ENCODE measurements at places on chromosomes 1 and 21.

GRCh38 chr21:15204970-15205286 lies 140.1 kb upstream of the NRIP1 start:
- DNase-seq = no peak

- DNase-seq = no peak
These were observed 88.0 kb downstream of the APP start for GRCh38 chr21:26082549-26082948.

GRCh38 chr1:36977731-36978406 lies 56.4 kb downstream of the GRIK3 start:
- DNase-seq = no peak

- DNase-seq = no peak
These were observed 20.6 kb upstream of the NPL start for GRCh38 chr1:182768963-182769362.

DNA sequence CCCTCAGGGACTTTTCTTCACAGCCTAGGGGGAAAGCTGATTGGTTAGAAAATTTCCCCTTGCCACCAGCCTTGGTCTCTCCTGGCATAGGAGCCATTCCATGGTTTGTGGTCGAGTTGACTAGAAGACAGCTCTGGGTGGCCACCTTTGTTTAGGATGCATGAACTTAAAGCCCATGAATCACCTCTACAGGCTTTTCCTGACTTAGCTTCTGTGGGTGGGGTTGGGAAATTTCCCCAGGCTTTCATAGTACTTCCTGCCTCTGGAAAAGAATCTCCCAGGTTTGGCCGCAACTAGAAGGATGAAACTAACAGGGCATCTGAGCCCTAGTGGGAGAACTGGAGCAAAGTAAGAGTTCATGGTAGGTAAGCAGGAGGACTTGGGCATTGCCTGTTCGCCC lies 72.6 kb downstream of the SNRPE start:
- DNase-seq = no peak

DNA sequence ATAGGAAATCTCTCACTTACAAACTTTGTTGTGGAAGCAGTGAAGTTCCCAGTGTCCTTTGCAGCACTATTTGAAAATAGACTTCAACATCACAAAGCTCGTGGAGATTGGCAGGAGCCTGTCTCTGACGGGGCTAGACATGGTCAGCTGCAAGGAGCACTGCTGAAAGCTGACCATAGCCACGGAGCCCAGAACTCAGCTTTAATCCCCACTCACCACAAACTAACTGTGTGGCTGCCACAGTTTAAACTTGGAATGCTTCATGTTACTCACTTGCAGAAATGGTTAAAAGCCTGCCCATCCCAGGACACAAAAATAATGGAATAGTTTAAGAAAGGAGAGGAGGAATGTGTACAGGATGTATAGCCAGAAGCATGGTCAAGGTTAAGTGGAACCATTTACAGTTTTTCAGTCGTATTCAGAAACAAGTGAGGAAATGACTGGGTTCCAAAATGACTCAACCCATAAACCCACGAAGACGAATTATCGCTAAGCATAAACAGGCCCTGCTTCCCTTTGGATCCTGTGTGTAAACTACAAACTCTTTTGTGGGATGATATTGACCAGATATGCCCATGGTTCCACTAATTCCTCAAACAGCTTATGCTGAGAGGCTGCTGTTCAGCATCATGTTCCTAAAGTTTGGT lies 18.2 kb downstream of the DNALI1 start:
- DNase-seq = no peak

DNA sequence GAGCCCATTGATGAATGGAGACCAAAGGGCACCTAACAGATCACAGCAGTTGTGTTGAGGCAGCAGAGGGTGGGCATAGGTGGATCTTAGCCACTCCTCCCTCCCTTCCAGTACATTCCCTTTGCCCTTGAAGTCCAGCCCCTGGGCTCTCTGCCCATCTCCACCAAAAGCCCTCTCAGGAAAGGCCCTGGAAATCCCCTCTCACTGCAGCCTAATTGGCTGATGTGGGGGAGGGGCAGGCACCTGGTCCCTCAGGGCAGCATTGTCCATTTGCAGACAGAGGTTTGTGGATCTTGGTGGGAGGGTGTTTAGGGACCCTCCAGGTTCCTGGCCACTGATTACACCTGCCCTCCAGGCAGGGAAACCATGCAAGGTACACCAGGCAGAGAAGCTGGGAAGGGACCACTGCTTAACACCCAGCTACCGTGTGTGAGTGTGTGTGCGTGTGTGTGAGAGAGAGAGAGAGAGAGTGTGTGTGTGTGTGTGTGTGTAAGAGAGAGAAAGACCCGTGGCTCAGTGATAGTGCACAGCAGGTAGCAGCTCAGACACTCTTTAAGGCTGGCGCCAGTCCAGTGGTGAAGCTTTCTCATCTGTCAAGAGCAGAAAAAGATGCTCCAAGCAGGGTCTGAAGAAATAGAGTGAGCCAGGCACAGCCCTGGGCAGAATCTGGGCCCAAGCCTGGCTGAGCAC lies 71.1 kb downstream of the MATN1 start:
- DNase-seq = no peak

- no peak for DNase-seq
These were observed 32.3 kb downstream of the SHISAL2A start for GRCh38 chr1:52665006-52665941.

DNA sequence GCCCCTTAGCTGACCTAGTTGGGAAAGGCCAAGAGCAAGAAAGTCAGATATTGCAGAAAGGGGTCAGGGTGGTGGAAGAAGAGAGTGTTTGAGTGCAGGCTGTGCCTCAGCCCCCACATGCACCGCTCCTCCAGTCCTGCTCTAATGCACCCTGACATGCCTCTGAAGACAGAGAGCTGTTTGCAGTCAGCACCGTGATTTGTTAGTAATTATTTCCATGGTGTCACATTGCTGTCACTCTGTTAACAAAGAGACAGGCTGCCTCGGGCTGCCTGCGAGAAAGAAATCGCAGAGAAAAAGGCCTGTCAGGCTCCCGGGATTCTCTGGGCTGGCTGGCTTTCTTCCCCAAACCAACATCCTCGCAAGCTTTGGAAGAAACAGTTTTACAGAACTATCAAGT lies 58.3 kb downstream of the ERI3 start:
- DNase-seq = peak; percentile 55

- DNase-seq = no peak
These were observed 1.7 kb upstream of the CHI3L2 start for GRCh38 chr1:111225717-111226400.

DNA sequence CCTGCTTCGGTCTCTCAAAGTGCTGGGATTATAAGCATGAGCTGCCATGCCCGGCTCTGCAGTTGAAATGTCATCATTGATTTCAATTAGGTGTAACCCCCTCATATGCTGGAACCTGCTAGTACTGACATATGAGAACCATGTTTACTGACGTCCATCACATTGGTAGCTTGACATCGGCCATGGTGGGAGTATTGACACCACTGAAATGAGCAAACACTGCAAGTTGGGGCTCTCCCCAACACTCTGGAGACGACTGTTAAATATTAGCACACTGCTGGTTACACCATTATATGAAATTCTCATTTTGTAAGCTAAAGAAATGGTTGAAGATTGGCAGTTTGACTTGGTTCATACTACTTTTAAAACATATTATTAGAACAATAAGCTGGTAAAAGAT lies 63.7 kb downstream of the CNST start:
- DNase-seq = no peak

DNA sequence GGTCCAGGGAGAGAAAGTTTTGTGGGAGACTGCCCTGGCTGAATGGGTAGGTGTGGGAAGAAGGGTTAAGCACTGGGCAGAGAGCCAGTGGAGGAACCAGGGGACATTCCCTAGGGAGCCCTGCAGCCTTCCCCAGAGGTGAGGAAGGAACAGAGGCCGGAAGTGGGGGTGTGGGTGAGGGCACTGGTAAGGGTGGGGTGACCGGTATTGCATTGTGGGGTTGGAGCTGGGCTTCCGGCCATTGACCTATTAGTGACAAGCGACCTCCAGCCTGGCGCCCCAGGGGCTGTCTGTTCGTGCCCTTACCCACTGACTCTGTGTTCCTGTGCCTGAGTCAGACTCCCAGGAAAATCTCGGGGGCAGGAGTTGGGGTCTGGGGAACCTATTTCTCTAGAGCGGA lies 3.5 kb upstream of the TSPAN1 start:
- DNase-seq = no peak

- no peak for DNase-seq
These were observed 55.1 kb upstream of the ZNF281 start for GRCh38 chr1:200464784-200465400.

GRCh38 chr1:84619383-84620102 lies 45.3 kb upstream of the CTBS start:
- peak; percentile 37 for DNase-seq

DNA sequence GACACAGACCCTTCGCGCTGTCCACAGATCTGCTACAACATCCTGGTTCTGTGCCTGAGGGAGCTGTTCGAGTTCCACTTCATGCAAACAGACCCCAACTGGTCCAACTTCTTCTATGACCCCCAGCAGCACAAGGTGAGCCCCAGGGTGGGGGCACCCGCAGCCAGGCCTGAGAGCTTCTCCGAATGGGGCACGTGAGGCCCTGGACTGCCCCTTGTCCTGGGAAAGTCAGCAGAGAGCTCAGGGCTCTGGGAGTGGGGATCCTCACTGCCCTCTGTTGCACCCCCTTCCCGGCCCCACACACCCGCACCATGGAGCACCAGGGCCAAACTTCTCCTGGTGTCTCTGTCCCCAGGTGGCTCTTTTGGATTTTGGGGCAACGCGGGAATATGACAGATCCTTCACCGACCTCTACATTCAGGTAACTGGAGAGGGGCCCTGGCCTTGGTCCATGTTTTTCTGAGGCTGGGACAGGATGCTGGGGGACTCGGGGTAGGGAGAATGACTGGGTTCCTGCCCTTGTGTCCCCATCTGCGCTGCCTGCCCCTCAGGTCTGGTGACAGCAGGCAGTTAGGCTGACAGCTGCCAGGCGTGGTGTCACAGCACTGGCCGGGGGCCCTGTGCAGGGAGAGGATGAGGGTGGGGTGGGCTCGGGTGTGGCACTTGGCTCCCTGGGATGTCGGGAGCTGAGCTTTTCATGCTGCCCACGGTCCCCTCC lies 44.6 kb downstream of the COQ8A start:
- no peak for DNase-seq

GRCh38 chr1:66069976-66070876 lies 277.5 kb downstream of the PDE4B start:
- DNase-seq = no peak

DNA sequence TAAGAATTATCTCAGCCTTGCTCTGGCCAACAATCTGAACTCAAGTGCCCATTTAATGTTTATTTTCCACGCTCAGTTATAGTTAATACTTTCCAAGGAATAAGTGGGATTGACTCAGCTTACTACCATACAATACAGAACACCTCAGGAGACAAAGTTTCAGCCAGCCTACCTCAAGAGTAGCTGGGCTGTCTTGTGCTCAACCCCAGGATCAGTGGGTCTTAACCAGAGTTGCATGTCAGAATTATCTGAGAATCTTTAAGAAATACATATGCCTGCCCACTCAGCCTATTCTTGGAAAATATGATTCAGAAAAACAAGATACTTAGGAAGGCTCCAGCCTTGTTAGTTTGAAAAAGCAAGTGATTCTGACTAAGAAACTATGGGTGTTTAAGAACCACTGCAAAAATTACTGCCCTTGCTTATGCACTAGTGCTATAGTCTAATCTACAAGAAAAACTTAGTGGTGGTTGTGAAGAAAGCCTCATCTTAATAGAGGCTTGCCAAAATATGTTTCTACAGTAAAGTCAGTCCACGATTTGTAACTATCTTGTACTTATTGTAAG lies 20.4 kb downstream of the CDC7 start:
- DNase-seq = no peak

DNA sequence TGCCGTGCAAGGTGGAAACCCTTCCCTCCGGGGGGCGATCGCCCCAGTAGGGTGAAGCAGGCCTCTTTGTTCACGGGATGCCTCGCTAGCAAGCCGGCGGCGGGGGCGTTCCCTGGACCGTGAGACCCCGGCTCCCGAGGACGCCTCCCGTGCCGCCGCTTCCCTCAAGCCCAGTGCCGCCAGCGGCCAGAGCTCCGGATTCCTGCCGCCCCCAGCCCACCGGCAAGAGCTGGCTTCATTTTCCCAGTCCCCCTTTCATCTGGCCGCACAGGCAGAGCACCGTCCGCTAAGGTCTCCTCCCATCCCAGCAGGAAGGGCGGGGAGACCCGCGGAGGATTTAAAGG lies 16.3 kb downstream of the IER5 start:
- DNase-seq = peak; percentile 92

DNA sequence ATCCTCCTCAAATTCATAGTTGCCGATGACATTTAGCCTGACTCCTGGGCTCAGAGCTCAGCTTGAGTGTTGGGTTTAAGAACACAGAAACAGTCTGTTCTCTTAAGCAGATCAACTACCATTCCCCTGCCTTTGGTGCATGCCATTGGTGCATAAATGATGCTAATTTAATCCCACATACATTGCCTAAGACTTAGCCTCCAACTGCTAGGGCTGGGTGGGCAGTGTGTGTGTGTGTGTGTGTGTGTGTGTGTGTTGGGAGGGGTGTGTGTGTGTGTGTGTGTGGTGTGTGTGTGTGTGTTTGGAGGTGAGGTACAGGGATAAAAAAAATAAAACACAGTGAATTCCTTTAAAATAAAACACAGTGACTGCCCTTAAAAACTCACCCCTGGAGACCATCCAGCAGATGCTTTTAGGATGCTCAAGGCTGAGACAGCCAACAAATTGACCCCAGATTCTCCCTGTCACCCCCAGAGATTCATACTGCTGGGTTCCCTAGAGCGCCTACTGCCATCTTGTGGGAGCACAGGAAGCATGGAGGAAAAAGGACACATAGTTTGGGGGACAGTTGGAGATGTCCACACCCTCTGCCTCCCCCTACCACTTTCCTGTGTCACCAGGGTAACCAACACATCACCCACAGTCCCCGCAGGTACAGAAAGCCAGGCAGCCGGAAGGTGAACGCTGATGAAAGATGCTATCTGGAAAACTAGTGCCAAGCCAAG lies 30.6 kb downstream of the KLHDC7A start:
- DNase-seq = no peak

GRCh38 chr1:31007462-31007991 lies 58.0 kb downstream of the PUM1 start:
- no peak for DNase-seq

DNA sequence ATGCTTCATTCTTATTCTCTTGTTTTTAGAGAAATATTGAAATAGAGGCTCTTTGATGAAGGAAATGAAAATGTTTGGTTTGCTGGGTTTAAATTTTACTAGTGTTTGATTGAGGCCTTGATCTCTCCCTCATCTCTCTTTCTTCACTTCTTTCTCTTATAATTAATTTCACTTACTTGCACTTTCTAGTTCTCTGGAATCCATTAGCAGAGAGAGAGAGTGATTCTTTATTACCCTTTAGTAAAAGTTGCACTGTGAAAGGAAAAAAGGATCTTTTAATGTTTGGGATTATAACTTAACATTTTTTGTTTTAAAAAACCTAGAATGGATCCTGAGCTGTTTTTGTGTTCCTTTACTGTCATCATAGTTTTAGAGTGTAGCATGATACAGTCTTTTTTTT lies 12.2 kb downstream of the RPRD2 start:
- no peak for DNase-seq

DNA sequence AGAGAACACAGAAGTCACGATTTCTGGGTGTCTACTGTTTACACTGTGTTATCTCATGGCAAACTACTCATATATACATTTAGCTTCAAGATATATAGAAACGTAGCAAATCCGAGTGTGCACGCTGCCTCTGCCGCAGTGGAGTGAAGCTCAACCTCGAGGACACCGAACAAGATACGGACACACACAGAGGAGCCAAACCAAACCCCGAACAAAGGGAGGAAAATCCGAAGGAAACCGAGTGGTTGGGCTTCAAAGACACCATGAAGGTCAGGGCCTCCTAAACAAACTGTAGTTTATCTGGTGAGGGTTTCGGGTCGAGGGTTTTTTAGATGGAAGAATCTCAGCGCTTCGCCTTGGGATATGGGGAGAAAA lies 34.5 kb downstream of the SLC45A1 start:
- DNase-seq = no peak
